ENCODE measurements at places on chromosomes 5 and 9.

DNA sequence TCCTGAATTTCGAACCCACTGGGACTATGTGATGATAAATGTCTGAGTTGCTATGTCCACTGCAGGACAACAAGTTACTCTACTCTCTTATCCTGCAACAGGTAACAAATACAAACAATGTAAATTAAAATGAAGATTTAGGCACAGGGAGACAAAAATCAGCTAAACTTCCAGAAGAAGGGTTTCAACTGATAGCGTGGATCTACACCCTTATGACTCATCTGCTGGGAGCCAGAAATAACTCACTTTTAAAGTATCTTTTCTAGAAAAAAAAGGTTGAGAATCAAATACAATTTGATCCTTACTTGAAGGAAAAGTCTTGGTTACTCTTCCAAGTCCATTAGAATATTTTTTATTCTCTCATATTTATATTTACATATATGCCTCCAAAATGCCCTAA is 21.4 kb downstream of the PJA2 start:
- no peak for DNase-seq

DNA sequence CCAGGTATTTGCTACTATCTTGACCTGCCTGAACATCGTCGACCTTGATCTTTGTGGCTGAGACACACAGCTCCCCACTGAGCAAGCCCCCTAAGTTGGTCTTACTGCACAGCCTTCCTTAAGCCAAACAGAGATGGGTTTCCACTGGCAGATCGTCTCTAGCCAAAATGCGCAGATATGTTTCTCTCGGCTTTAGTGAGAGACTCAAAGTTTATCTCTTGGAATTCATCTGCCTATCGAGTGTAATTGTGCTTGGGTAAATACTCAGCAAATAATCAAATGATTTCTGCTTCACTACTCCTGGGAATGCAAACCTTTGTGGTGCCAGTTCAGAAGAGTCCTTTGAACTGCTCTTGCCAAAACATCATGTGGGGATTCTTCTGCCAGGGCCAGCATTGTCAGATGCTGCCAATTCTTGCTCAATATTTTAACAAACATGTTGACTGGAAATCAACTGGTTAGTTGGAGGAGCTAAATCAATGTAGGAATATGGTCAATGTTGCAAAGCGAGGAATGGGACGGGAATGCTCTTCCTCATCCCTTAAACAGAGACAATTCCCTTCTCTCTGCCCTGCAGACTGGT is 141.2 kb upstream of the SLC28A3 start:
- no peak for DNase-seq

GRCh38 chr5:50667023-50667652 is 701 bp downstream of the PARP8 start:
- DNase-seq: no peak

DNA sequence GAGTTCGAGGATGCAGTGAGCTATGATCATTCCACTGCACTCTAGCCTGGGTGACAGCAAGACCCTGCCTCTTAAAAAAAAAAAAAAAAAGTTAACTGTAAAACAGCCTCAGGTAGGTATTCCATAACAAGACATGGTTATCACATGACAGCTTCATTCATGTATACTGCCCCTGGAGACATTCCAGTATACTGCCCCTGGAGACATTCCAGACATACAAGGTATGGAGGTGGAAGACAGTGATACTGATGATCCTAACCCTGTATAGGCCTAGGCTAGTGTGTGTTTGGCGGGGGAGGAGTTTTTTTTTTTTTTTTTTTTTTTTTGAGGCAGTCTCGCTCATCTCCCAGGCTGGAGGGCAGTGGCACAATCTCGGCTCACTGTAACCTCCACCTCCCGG is 105.5 kb downstream of the RICTOR start:
- DNase-seq: no peak

GRCh38 chr9:135338546-135338945 is 141.0 kb upstream of the PPP1R26 start:
- DNase-seq: no peak

GRCh38 chr5:32777733-32778132 is 66.6 kb downstream of the NPR3 start:
- no peak for DNase-seq

DNA sequence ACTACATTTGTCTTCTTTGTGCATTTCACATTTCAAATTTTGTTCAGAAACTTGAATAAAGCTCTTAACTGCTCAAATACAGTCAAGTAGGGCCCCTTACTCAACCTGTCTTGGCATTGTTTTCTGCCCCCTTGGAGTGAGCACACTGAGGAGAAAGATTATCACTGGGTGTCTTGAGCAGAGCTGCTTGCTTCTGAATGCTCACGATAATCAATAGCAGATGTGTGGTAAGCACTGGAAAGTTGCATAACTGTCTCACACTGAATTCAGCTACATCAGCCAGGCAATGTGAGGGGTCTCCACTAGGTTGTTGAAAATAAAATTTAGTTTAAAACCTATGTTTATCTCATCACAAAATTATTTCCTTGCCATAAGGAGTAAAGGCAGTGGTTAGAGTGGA is 7.8 kb upstream of the TNFAIP8 start:
- peak; percentile 40 for DNase-seq

GRCh38 chr5:173016598-173017046 is 33.1 kb downstream of the ATP6V0E1 start:
- DNase-seq: peak; percentile 44

- no peak for DNase-seq
Measured at GRCh38 chr5:171568389-171568788, 148.9 kb downstream of the FGF18 start.

DNA sequence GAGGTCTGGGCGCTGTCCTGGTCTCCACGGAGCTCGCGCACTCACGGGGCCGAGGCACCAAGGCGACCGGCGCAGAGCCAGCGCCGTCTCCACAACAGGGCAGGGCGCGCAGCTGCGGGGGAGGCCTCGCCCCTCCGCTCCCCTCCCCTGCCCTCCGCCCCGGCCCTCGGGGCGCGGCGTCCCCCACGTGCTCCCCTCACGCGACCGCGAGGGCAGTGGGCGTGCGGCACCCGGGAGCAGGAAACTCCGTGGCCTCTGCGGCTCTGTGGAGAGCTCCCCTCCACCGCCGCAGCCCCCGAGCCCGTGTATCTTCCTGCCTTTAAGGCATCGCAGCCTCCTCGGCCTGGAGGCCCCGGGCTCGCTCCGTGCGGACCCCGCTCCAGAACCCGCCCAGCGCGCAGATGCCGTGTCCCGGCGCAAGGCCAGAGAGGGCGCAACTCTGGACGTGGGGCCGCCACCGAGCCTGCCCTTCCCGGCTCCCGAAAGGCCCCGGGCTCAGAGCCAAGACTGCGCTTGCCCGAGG is 708 bp upstream of the TUBB4B start:
- peak; percentile 45 for DNase-seq

GRCh38 chr5:61805101-61805500 is 473.0 kb downstream of the ZSWIM6 start:
- peak; percentile 28 for DNase-seq

DNA sequence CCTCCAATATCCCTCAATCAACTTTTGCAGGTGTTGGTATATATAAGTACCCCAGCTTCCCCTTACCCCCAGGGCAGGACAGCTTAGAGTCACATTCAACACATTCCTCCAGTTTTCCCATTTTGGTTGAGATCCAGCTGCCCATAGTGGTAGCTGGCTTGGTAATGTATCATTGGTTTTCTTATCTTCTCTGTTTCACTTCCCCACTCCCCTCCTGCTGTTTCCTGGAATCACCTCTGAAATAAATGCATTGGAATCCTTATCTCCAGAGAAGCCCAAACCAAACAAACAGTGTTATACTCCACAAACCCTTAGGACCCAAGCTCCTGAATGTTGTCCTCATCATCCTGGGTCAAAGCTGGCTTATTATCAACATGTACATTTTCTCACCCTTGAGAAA is 184.8 kb downstream of the TMEM38B start:
- no peak for DNase-seq

GRCh38 chr5:24899180-24899579 is 254.4 kb upstream of the CDH10 start:
- no peak for DNase-seq

DNA sequence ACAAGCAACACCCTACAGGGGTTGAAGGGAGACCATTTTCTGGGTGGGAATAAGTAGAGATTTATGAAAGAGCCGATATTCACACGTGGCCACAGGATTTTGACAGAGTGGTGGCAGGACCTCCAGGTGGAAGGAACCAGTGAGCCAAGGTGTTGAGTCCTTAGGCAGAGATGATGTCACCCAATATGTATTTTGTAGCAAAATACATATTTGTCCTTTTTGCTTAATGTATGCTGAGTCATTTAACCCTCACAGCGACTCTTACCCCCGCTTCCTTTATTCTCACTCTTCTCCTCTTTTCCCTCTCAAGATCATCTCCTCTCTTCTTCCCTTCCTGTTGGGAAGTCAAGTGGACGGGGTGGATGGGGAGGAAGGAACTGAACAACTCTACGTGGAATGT is 215.7 kb upstream of the S1PR3 start:
- no peak for DNase-seq

DNA sequence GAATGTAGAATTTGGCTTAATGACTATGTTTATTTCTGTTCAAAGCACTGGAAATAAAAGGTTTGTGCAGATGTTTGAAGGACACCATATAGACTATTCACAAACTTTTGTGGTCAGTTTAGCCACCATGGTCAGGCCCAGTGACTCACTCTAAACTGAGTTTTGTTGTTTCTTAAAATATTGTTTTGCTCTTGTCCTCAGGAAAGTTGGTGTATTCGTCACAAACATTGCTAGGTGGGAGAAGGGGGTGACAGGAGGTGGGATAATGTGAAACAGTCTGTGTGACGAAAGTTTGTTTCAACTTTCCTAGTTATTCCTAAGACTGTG is 35.0 kb upstream of the LIFR start:
- DNase-seq: no peak

DNA sequence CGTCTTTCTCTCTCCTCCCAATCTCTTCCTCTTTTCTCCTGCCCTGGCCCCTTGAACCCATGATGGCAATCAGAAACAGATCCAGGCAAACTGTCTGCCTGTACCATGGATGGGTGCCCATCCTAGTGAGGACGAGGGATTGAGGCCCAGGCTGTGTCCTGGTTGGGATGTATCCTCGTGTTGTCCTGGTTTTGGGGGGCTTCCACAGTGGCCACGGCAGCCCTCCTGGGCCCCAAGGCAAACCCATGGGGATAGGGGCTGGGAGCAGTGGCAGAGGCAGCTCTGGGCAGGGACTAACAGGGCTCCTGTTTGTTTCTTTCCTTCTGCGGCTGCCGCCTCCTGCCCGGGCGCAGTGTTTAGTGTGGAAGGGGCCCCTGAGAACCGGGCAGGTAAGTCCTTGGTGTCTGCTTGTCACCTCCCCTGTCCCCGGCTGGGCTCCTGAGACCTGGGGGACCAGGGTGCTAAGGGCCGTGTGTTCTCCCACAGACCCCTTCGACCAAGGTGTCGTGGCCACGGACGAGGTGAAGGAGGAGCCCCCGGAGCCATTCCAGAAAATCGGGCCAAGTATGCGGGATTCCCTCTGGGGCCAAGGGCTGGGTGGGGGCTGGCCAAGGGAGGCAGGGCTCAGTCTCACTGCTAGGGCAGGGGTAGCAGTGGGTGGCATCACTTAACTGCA is 70.0 kb downstream of the AMBP start:
- no peak for DNase-seq

- peak; percentile 15 for DNase-seq
Measured at GRCh38 chr9:81082221-81082620, 607.1 kb downstream of the TLE1 start.

GRCh38 chr5:178296066-178296465 is 63.5 kb upstream of the PHYKPL start:
- DNase-seq: no peak

GRCh38 chr9:9536523-9536922 is 1076.3 kb downstream of the PTPRD start:
- no peak for DNase-seq

DNA sequence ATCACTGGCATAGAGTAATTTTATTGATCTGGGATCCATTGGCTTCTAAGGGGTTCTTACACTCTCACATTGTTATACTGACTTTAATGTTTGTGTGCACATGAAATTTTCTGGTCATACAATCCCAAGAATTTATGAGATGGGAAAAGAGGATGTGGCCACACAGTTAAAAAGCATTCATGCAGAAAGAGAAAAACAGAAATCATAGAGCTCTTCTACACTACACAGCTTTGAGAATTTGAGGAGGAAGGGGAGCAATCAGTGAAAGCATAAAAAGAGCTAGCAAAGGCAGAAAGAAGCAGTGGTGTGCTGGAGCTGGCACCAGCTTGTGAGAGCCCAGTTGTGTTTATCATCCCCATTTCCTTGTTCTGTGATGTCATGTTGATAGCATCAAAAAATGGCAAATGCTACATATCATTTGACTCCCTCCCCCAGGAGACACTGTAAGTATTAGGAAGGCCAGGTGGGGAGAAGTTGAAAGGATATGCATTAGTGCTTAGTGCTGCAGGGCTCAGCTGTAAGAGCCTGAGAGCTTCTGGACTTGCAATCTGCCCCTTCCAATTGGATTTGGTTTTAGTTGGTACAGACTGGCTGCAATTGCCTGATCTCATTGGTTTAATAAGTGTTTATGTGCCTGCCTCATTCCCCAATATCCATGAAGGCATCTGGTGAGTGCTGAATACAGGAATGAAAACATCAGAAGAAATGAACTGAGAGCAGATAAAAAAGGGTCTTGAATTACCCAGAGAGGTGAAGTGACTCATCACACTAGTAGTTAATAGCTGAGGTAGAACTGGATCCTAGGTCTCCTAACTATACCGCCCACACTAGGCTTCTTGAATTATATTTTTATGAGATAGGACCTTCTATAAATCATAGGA is 30.9 kb downstream of the RHOBTB3 start:
- DNase-seq: peak; percentile 82

DNA sequence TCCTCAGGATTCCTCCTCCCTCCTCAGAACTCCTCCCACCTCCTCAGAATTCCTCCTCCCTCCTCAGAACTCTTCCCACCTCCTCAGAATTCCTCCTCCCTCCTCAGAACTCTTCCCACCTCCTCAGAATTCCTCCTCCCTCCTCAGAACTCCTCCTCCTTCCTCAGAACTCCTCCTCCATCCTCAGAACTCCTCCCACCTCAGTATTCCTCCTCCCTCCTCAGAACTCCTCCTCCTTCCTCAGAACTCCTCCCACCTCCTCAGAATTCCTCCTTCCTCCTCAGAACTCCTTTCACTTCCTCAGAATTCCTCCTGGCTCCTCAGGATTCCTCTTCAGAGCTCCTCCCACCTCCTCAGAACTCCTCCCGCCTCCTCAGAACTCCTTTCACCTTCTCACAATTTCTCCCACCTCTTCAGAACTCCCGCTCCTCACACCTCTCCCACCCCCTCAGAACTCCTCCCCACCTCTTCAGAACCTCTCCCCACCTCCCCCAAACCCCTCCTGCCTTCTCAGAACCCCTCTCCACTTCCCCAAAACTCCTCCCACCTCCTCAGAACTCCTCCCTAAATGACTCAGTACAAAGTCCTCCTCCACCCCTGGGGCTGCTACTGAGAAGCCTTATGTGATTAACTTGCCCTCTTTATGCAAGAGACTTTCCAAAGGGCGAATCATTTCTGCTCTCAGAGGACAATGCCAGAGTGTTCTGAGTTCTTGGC is 23.2 kb downstream of the SLC46A2 start:
- peak; percentile 72 for DNase-seq

Measured in GM04503 (cell line).